ENCODE measurements at places on chromosomes 5 and 9. TPM values are rescaled to one million over a fixed set of nuclear protein-coding genes. Genes with fewer than 3 reads are reported as not detected.
A peak's percentile ranks its signal among the peaks of the same experiment; 100 is the strongest.

DNA sequence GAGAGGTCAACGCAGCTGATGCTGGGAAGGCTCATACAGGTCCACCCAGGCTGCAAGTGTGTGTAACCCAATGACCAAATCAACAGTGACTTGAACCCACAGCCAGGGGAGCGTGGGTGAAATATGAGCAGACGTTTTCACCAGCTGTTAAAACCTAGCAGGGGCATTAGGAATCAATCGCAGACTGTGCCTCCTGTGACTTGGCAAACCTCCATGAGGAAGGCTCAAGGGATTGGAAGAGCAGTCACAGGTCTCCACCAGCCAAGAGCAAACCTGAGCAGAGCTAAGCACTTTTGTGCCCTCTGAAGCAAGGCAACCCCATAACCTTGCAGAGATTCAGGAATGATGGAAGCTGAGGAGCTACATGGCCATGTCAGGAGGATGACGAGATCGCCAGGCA, 25.5 kb downstream of the INSYN2B start:
- DNase-seq: no peak
- H3K27ac ChIP-seq: no peak overlapping the region
- H3K4me3 ChIP-seq: no peak overlapping the region
- H3K27me3 ChIP-seq: peaks cover 34% of the 10 kb centered on the region

GRCh38 chr9:34510497-34511468, 12.0 kb downstream of the ENHO start:
- H3K36me3 ChIP-seq: no peaks in the 10 kb centered on the region
- H3K27ac ChIP-seq: no peak overlapping the region
- H3K4me3 ChIP-seq: no peak overlapping the region
- no peak for DNase-seq
- peaks cover 32% of the 10 kb centered on the region for H3K4me1 ChIP-seq

ENG gene
- total RNA-seq: 1.6 TPM

PAX5 gene
- total RNA-seq: not detected

TAS2R1 gene
- not detected for total RNA-seq

- H3K36me3 ChIP-seq: peaks cover 32% of the 10 kb centered on the region
- DNase-seq: no peak
- no peaks in the 10 kb centered on the region for H3K27me3 ChIP-seq
These were observed 20.6 kb downstream of the SPTLC1 start for GRCh38 chr9:92094655-92095054.

GRCh38 chr9:13149454-13149853, 130.0 kb downstream of the MPDZ start:
- H3K4me1 ChIP-seq: peaks cover 2% of the 10 kb centered on the region
- H3K36me3 ChIP-seq: peaks cover 31% of the 10 kb centered on the region
- DNase-seq: no peak
- no peak overlapping the region for H3K4me3 ChIP-seq
- no peak overlapping the region for H3K27ac ChIP-seq

- H3K27ac ChIP-seq: no peak overlapping the region
- H3K27me3 ChIP-seq: peaks cover 3% of the 10 kb centered on the region
- no peak for DNase-seq
- H3K36me3 ChIP-seq: peaks cover 4% of the 10 kb centered on the region
- no peak overlapping the region for H3K4me3 ChIP-seq
These were observed 416.3 kb downstream of the NR2F1-AS1 start for GRCh38 chr5:93164690-93165089.

- no peaks in the 10 kb centered on the region for H3K4me1 ChIP-seq
- H3K36me3 ChIP-seq: no peaks in the 10 kb centered on the region
- no peak overlapping the region for H3K4me3 ChIP-seq
These were observed 153.4 kb downstream of the TMEM161B start for GRCh38 chr5:88115211-88115610.

GRCh38 chr9:22469928-22470544, 23.4 kb downstream of the DMRTA1 start:
- H3K4me3 ChIP-seq: no peak overlapping the region
- DNase-seq: no peak
- H3K36me3 ChIP-seq: no peaks in the 10 kb centered on the region
- H3K27me3 ChIP-seq: peaks cover 5% of the 10 kb centered on the region
- H3K27ac ChIP-seq: no peak overlapping the region
- H3K4me1 ChIP-seq: no peaks in the 10 kb centered on the region

DEPDC1B gene
- 29.1 TPM for total RNA-seq

DNA sequence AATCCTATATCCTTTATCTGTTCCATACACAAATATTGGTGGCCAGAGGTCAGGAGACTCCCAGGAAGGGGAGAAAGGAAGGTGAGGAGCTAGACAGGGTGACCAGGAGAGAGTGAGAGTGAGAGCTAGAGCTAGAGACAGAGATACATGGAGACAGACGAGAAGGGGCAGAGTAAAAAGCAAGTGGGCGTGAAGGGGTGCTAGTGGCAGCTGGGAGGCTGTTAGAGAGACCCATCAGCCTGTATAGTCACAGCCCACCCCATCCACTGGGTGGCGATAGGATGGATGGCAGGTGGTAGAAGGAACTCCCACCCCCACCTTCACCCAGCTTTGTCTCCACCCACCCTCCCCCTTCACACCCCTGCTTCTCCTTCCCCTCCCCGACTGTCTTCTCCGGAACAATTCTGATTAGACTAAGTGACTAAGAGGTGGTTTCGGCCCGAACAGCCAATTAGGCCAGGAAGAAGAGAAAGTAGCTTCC, 32.8 kb downstream of the PCDH1 start:
- no peak overlapping the region for H3K27ac ChIP-seq
- H3K36me3 ChIP-seq: no peaks in the 10 kb centered on the region
- H3K4me1 ChIP-seq: peaks cover 14% of the 10 kb centered on the region
- H3K4me3 ChIP-seq: no peak overlapping the region

ZBTB34 gene
- total RNA-seq: 19.7 TPM

LOX gene
- total RNA-seq: 0.90 TPM

- H3K4me3 ChIP-seq: no peak overlapping the region
- DNase-seq: no peak
- H3K4me1 ChIP-seq: no peaks in the 10 kb centered on the region
- no peaks in the 10 kb centered on the region for H3K36me3 ChIP-seq
- peaks cover 8% of the 10 kb centered on the region for H3K27me3 ChIP-seq
These were observed 1050.4 kb downstream of the MAT2B start for GRCh38 chr5:164555809-164556208.

SPAG8 gene
- 14.2 TPM for total RNA-seq

DNA sequence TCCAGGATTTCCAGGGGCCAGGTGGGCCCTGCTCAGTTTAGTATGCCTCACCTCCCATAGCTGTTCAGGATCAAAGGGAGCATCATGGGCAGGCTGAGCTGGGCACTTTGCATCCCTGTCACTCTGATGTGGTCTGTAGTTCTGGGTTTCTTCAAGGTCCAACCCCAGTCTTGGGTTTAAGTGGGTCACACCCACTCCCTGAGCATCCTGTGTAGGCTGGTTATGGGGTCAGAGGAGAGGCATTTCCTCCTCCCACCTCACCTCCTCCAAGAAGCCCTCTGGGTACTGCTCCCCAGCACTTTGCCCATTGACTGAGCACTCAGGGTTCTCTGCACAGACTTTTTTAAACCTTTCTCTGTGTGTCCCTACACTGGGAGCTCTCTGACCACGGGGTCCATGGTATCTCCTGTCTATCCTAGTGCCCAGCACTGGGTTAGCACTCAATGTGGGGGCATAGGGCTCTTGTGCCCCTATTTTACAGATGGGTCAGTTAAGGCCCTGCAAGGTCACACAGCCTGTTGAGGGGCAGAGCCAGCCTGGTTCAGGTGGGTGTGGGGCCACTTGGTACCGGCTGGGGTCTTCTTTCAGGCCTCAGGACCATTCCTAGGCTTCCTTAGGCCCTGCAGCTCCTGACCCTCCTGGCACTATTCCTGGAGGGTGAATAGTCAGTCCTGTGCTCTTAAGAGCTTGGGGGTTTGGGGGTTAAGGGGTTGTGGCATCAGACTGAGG, 19.0 kb downstream of the CXXC5 start:
- DNase-seq: no peak
- peak overlapping the region; percentile 48 for H3K27ac ChIP-seq
- peaks cover 40% of the 10 kb centered on the region for H3K4me1 ChIP-seq

KCNT1 gene
- 0.10 TPM for total RNA-seq

LCN15 gene
- 0.93 TPM for total RNA-seq

- H3K27me3 ChIP-seq: no peaks in the 10 kb centered on the region
- H3K4me1 ChIP-seq: peaks cover 3% of the 10 kb centered on the region
- no peak for DNase-seq
- H3K27ac ChIP-seq: no peak overlapping the region
- H3K4me3 ChIP-seq: no peak overlapping the region
These were observed 43.2 kb downstream of the RFK start for GRCh38 chr9:76351006-76351405.

ASTN2 gene
- 15.9 TPM for total RNA-seq

ADGRD2 gene
- total RNA-seq: 0.31 TPM

DNA sequence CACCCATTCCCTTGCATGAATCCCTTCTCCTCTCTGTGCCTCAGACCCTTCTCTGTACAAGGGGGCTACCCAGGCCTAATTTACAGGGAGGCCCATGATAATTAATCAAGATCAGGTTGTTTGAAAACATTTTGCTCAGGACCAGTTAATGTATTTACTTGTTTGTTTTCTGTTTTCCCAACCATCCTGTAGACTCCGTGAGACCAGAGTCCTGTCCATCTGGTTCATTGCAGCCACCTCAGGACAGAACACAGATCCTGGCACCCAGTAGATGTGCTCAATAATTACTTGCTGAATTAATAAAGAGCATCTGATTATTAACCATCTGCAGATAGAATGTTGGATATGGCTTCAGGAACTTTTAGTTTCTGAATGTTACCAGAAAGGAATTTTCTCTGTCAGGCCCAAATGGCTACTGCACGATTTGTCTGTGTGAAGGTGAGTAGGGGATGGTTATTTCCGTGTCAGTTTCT, 27.3 kb downstream of the FOXI1 start:
- H3K4me1 ChIP-seq: no peaks in the 10 kb centered on the region
- H3K27me3 ChIP-seq: peaks cover 12% of the 10 kb centered on the region
- no peaks in the 10 kb centered on the region for H3K36me3 ChIP-seq
- H3K4me3 ChIP-seq: no peak overlapping the region
- no peak for DNase-seq

GRCh38 chr5:142542906-142543305, 143.0 kb downstream of the FGF1 start:
- H3K4me3 ChIP-seq: no peak overlapping the region
- no peaks in the 10 kb centered on the region for H3K36me3 ChIP-seq
- peaks cover 25% of the 10 kb centered on the region for H3K4me1 ChIP-seq
- DNase-seq: no peak
- no peak overlapping the region for H3K27ac ChIP-seq

DNA sequence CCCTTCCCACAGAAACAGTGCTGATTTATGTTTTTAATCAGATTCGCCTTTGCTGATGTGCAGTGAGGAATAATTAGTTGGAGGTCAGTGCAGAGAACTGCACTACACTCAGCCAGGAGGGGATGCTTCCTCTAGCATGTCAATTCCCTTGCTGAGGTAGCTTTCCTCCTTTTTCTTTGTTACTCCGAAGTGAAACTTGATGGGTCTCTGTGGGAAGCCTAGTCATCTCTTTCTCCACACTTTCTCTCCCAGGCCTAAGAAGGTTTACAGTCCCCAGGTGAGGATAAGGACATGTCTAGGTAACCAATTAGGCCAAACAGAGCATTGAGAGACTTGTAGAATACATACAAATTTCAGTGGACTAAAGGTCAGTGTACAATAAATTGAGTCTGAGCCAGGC, 461.8 kb downstream of the KIF4B start:
- no peak overlapping the region for H3K27ac ChIP-seq
- DNase-seq: no peak
- H3K36me3 ChIP-seq: no peaks in the 10 kb centered on the region
- H3K27me3 ChIP-seq: no peaks in the 10 kb centered on the region
- H3K4me3 ChIP-seq: no peak overlapping the region

FBN2 gene
- 62.5 TPM for total RNA-seq

Data from type B pancreatic cell (in vitro differentiated cells).